Activated CD4-positive, alpha-beta T cell treated with anti-CD3 and anti-CD28 coated beads, Interleukin-2, amount 50 U/mL, for 48 hours (primary cell): ENCODE measurements at places on chromosomes 2 and 18.

DNA sequence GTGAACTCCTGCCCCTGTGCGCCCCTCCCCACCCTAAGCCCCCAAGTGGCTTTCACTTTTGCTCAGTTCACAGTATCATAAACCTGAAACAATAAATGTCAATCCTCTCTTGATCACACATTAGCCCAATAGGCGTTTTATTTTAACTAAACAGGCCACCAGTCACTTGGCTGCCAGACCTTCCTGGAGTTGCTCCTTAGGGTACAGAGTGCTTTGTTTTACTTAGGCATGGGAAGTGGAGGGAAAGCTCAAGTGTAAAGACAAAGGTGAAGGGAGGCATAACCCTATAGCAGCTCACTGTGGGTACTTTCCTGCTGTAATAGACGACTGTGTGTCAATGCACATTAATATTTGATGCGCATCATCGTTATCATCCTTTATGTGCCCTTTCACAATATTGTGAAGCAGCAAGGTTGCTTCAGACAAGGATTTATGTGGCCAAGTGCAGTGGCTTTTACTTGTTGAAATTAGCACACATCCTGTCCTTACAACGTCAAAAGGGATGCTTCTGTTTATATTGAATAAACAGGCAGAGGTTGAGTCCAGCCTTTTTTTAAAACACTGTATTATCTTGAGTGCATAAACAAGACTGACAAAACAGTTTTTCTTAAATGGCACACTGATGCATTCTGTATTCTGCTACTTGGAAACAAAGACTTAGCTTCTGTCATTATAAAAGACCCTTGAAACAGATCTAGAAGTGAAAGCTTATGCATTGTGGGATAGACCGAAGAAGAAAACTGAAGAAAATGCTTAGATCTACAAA is 168.5 kb downstream of the TMEFF2 start:
- no peak for DNase-seq

- DNase-seq = no peak
Observed at GRCh38 chr18:78625847-78626246, 353.8 kb upstream of the SALL3 start.

- DNase-seq = no peak
Observed at GRCh38 chr18:12291161-12291560, 16.9 kb upstream of the TUBB6 start.

GRCh38 chr18:28372186-28372585 is 195.3 kb upstream of the CDH2 start:
- no peak for DNase-seq
